ENCODE measurements at places on chromosomes 1 and 21. TPM values are rescaled to one million over a fixed set of nuclear protein-coding genes. Genes with fewer than 3 reads are reported as not detected.

Gene KRTAP11-1
- polyA plus RNA-seq = not detected

Gene TTC24
- polyA plus RNA-seq = not detected

Gene GNPAT
- polyA plus RNA-seq = 36.1 TPM

Gene CGN
- polyA plus RNA-seq = 27.5 TPM
